Fibroblast of skin of right biceps (primary cell): ENCODE measurements at places on chromosomes 16 and 17.

- DNase-seq, result no peak
Observed at GRCh38 chr16:70582280-70582978, 58.8 kb downstream of the SF3B3 start.

- DNase-seq, result no peak
Observed at GRCh38 chr16:11499295-11500089, 87.2 kb downstream of the LITAF start.

- no peak for DNase-seq
Observed at GRCh38 chr17:19399750-19400450, 11.1 kb upstream of the RNF112 start.

DNA sequence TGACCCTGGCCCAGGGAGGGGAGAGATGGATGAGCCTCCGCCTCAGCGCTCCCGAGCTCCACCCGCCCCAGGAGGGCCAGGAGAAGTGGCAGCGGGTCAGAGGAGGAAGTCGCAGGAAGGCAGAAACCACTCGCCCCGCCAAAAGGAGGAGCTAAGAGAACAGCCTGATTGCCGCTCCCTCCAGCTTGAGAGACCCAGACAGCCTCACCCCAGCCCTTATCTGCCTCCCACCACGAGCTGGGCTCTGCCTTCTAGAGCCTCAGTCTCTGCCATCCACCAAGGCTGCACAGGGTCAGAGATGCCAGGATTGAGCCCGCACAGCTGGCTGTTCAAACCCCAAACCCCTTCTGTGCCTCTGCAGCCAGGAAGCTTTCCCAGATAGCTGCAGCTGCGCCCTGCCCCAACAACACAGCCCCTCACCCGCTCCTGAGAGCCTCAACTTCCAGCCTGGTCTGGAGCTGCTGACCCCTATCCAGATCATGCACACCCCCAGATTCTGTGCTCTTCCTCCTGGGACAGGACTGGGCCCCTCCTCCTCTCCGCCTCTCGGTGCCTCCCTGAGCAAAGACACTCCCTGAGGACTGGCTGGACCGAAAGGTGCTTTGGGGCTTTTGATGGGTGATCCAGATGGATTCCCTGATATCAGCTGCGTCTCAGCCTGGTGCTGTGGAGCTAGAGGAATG lies 1.0 kb upstream of the ATP2A3 start:
- DNase-seq, result peak; percentile 30

- DNase-seq, result no peak
Observed at GRCh38 chr17:72510351-72511016, 389.7 kb downstream of the SOX9 start.

DNA sequence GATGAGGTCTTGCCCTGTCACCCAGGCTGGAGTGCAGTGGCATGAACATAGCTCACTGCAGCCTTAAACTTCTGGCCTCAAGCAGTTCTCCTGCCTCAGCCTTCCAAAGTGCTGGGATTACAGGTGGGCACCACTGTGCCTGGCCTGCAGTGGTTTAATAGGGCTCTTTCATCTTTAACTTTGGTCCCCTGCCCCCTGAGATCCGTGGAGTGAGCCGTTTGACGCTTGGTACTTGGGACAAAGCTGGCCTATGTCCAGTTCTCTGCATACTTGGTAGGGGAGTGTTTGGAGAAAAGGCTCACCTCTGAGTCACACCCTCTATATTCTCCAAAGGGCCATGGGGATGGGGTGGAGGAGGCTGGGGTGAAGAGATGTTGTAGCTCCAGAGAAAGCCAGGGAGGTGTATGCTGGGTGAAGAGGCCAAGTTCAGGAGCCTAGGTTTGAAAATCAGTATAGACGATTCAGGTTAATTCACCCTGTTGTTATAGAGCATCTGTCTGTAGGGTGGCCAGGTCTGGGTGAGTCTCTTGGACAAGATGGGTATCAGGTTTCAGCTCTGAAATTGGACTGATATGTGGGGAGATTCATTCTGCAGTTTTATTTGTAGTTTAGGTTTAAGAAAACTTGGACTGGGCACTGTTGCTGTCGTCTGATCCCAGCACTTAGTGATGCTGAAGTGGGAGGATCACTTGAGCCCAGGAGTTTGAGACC lies 17.6 kb downstream of the ABCC1 start:
- DNase-seq, result peak; percentile 86

- no peak for DNase-seq
Observed at GRCh38 chr17:7221278-7222092, 1.7 kb downstream of the ACADVL start.

DNA sequence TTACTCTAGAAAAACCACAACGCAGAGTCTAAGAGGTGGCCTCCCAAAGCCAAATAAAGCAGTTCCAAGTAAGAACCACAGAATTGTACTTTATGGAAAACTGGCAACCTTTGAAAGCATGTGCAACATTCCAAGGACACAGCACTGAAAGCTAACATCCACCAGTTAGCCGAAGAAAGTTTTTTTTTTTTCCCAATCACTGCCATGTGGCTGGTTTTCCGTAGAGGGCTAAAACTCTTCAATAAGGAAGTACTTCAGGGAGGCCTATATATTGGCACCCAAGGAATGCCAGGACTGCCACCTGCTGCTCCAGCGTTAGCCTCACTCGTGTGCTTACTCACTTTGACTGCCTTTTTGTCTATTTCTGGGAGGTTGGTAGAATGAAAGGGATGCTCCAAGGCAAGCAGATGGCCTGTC lies 25.2 kb downstream of the CEP95 start:
- peak; percentile 27 for DNase-seq

DNA sequence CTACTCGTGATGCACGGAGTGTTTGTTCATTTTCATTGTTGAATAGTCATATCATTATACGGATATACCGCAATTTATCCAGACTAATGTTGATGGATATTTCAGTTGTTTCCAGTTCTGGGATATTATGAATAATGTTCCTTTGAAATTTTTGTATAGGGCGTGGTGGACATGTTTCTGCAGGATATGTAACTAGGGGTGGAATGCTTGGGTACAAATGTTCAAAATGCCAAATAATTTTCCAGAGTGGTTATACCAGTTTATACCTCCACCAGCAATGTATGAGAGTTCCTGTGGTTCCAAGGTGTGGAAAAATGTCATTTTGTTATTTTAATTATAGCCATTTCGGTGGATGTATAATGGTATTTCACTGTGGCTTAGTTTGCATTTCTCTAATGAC lies 53.6 kb downstream of the NUP88 start:
- no peak for DNase-seq
